ENCODE measurements at places on chromosomes 1 and 21.
A peak's percentile ranks its signal among the peaks of the same experiment; 100 is the strongest.

GRCh38 chr1:152190589-152190988 lies 31.6 kb upstream of the RPTN start:
- DNase-seq = no peak

- DNase-seq = no peak
Observed at GRCh38 chr1:204984499-204984898, 58.5 kb upstream of the CNTN2 start.

DNA sequence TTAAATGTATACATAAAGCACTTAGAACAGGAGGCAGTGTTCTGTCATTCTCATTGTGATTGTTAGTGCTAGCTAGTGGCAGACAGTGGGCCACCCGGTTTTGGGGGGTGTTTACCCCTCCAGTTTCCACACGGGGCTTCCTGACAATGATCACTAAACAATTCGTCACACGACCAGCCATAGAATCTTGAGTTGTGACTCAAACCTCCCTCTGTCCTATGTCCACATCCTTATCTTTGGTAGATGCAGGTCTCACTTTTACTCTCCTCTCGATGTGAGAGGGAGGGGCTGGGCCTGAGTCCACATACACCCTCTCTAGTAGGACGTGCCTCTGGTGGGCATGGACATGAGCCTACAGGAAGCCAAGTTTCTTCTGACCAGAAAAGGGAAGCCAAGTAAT lies 92.6 kb upstream of the SSX2IP start:
- no peak for DNase-seq

- DNase-seq = no peak
Observed at GRCh38 chr1:77051425-77051824, 167.8 kb downstream of the PIGK start.

- no peak for DNase-seq
Observed at GRCh38 chr1:153587314-153587713, 21.7 kb upstream of the S100A2 start.

- DNase-seq = no peak
Observed at GRCh38 chr1:160835751-160836150, 26.9 kb downstream of the CD244 start.

DNA sequence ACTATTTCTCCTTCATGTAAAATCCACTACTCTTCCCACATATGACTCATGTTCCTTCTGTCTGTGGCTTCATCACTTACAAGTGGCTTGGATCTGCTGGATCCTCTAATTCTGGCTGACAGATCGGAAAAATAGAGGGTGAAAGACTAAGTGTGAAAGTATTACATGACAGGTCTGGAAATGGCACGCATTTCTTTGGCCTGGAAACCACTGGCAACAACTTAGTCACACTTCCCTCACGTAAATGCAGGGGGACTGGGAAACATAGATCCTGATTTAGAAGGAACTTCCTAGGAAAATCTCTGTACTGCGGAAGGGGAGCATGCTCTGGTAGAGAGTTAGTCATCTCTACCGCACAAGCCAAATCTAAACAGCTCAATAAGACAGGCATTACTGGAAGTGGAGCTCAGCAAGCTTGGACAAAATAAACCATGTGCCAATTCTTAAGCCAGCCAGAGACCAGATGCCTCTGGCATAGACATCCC lies 305.4 kb upstream of the PTBP2 start:
- no peak for DNase-seq

GRCh38 chr1:223747838-223748335 lies 35.5 kb downstream of the CAPN2 start:
- no peak for DNase-seq

DNA sequence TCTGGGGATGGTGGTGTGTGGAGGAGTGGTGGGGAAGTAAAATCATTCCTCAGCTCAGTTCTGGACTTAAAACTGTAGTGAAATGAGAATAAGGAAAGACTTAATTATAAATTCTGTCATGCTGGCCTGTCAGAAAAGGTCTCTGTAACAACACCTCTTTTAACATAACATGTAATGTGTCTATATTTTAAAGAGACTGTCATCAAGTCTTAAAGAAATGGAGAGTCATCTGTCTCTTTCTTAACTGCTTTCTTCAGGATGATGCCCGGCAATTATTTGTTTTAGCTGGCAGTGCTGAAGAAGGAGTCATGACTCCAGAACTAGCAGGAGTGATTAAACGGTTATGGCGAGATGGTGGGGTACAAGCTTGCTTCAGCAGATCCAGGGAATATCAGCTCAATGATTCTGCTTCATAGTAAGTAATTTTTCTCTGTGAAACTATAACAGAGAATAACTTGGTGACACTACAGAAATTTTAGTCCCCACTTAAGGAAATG lies 30.6 kb downstream of the GNAI3 start:
- no peak for DNase-seq

DNA sequence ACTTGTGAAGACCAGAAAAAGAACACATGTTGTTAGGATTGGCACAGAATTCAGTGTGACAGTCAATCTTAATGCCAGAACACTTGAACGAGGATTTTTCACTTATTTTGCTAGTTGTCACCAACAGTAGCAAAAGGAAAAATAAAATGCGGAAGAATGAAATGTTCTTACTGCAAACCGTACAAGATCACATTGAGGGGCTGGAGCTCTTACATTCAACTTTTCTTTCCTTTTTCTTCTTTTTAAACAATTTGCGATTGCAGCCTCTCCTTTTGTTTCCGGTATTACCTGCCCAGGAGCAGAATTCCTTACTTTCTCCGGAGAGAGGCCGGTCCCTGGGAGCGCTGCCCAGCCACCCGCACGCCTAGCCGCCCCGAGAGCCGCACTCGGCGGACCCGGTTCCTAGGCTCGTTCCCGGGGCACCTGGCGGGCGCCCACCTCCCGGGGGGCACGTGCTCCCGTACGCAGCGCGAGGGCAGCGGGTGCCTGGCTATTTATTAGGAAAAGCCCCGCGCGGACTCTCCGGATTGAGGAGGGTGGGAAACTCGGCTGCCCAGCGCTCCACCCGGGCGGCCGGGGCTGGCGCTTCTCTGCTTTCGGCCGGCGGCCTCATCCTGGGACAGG lies 1.2 kb upstream of the CAMTA1 start:
- DNase-seq = no peak

DNA sequence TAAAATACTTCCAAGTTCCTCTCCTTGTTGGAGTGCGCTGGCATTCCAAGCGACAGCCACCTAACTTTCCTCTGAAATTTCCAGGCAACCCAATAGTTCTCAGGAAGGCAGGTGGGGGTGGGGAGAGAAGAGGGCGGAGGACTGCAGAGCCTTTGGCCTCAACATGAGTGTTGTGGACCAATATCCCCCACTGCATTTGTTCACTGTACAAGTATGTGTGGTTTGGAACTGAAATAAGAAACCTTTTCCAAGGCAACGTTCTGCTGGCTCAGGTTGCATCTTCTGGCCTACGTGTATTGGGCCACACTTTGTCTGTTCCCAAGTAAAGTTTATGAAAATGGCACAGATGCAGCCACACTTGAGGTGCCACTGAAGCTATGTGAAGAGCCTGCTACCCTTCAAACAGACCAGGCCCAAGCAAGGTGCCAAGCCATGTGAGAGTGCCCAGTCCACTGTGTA lies 153.4 kb downstream of the DHRS3 start:
- DNase-seq = no peak

DNA sequence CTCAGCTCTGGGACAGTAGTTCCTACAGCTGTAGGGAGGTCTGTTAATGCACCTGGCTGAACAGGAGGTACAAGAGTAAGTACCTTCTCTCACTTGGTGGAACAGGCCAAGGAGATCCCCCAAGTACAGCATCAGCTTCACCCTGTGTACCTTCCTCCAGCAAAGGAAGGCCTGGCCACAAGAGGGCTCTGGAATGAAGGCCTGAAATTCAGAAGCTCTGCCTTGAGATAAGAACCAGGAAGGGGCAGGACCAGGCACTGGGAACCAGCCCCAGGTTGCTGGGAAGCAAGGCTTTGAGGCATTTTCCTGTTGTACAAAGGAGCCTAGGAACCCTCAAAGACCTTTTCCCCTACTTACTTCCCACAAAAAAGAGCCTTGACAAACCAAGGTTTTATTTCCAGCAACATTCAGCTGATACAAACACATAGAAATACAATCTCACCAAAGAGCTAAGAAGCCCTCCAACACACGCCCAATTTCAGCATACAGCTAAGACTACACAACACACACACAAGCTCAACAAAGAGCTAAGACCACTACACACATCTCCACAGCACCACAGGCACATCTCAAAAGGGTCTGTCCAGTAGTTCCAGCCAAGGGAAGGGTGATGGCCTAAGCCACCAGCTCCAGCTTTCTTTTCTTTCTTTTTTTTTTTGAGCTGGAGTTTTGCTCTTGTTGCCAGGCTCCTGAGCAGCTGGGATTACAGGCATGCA lies 23.5 kb downstream of the F11R start:
- DNase-seq = peak; percentile 80

DNA sequence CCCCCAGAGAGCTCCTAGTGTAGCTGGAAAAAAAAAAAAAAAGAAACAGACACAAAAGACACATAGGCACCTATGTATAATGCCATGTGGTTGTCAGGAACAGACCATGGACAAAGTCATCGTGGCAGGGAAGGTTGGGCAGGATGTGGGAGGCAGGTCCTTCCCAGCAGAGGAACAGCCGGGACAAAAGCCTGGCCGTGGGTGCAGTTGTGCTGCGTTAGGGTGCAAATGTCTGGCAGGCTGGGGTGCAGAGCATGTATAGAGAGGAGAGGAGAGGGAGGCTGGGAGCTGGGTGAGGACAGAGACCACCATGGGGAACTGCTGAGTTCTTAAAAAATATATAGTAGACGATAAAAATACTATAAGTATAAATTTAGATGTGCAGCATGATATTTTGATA lies 125.7 kb upstream of the C1orf174 start:
- no peak for DNase-seq

- no peak for DNase-seq
Observed at GRCh38 chr21:15272171-15272570, 207.4 kb upstream of the NRIP1 start.

DNA sequence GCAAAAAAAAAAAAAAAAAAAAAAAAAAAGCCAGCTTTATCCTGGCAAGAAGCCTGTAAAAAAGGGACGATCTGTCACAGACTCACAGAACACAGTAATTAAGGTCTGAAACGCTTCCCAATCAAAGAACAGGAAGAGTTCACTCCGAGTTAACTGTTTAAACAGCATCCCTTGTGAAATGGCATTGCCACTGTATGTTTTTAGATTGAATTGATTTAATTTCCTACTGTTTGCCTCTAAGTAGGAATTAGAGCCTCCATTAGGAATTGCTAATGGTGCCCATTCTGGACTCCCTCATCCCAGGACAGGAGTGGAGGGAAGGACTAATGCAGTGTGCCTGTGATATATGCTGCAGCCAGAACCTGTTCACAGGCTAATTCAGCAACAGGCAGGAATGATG lies 370.8 kb downstream of the RWDD3 start:
- no peak for DNase-seq

DNA sequence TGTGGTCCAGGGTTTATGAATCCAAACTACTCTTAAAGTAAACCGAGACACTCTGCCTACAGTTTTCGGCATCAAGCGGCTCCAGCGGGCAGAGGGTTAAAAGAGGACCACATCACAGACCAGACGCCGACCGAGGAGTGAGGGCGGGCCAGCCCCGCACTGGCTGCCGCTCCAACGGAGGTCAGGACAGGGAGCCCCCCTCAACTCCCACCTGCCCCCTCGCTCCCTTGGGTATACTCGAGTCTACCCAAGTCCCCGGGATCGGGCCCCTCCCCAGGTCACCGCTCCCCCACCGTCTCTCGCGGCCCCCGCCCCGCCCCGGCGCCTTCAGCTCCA lies 312 bp downstream of the ARNT start:
- peak; percentile 42 for DNase-seq

GRCh38 chr21:34795175-34795547 lies 126.4 kb downstream of the CLIC6 start:
- DNase-seq = peak; percentile 26

DNA sequence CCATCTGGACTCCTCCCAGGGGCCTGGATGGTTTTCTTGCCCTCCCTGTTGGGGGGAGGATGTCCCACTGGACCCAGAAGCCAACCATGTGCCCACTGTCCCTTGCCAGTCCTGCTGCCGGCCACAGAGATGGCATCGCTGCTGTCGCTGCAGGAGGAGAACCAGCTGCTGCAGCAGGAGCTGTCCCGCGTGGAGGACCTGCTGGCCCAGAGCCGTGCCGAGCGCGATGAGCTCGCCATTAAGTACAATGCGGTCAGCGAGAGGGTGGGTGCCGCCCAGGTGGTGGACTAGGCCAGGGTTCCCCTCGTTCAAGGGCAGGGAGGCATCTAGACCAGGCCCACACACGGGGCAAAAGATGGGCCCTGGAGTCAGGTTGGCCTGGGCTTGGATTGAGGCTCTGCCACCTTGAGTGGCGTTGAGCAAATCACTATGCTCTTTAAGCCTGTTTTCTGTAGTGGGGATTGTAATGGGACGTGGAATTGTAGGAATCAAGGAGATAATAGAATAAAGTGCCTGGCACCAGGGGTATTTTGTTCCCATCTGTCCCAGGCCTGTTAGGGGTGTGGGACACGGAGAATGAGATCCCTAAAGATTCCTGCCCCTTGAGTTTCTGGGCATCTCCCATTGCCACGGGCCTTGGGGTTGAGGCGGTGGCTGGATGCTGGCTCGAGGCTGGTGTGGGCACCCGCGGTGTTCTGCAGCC lies 2.6 kb downstream of the CROCC start:
- DNase-seq = no peak

DNA sequence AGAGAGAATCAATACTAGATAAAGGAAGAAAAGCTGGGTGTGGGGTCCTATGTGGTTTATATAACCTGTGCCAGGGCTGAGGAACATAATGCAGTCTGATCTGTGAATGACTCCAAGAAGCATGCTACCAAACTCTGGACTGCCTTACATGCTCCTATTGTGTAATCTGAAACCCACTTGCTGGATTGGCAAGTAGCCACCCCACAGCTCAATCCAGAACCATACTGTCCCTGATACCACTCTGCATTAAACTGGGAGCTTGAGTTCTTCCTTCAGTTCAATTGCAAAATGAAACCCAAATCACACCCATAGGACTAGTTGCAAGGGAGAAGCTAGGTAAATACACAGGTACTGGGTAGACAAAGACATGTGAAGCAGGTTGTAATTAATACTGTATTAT lies 115.4 kb upstream of the NEGR1 start:
- no peak for DNase-seq

- DNase-seq = no peak
Observed at GRCh38 chr1:8866173-8866791, 12.2 kb downstream of the ENO1 start.

DNA sequence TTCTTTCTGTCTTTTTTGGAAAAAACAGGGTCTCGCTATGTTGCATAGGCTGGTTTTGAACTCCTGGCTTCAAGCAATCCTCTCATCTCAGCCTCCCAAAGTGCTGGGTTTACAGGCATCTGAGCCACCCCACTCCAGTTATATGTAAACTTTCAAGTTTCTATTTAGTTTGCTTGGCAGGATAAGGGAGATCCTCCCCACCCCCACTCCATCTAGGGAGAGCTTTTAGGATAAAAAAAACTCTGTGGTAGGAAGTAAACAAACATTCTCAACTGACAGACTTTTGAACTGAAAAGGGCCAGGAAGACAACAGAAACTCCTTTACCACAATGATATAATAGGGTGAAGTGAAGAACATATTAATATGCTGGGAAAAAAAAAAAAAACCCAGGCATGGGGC lies 41.0 kb upstream of the ZNF326 start:
- DNase-seq = no peak

DNA sequence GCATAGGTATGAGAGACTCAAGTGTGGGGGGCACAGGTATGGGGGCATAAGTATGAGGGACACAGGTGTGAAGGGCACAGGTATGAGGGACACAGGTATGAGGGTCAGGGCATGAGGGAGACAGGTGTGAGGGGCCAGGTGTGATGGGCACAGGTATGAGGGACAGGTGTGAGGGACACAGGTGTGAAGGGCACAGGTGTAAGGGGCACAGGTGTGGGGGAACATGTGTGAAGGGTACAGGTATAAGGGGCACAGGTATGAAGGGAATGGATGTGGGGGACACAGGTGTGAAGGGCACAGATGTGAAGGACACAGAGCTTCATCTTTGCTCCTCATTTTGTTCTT lies 41.2 kb upstream of the CACNA1E start:
- no peak for DNase-seq

All from A549 (cell line).